Hematopoietic multipotent progenitor cell treated with erythropoietin and hydrocortisone succinate and interleukin-3 and kit ligand, for 17 days (in vitro differentiated cells): ENCODE measurements at places on chromosomes 5 and 9.

GRCh38 chr9:113315231-113315630 is 12.1 kb upstream of the RNF183 start:
- no peak for DNase-seq

DNA sequence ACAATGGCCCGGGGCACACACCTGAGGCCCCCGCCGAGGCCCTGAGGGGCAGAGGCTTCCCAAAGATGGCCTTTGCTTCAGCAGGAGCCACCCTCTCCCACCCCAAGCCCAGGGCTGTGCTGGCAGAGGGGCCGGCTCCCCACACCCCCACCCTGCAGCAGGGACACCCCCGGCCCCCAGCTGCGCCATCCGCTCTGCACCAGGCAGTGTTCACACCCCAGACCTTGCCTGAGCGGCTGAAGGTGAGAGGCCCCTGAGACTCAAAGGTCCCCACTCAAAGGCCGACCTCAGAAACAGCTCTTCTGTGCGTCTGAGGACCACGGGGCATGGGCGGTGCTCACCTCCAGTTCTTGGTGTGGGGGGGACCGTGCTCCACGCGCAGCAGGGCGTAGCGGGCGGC is 37.6 kb downstream of the SLC12A7 start:
- DNase-seq: no peak

DNA sequence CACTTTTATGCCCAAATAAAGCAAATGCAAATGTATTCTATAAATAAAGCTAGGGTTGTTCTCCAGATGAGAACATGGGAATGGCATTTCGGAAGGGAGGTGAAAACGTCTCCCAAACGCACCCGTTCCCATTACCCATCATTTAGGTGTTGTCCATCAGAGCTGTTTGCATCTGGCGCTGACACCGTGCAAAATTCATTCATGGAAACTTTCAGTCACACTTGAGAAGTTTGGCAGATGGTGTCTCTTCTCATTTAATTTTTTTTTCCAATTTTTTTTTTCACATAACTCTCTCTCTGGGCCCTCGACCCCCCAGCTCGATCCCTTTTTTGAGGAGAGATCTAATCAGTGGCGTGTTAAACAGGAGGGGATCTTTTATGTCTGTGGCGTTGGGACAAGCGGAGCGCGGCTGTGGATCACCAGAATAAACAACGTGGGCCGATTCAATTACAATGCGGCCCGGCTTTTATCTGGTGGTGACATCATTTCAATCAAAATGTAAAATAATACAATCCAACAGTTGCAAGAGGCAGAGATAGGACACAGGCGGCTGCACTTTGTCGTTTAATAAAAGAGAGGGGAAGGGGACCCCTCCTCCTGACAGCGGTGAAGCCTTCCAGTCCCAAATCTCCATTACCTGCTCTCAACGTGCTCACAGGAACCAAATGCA is 246.1 kb upstream of the IRX4 start:
- DNase-seq: no peak

DNA sequence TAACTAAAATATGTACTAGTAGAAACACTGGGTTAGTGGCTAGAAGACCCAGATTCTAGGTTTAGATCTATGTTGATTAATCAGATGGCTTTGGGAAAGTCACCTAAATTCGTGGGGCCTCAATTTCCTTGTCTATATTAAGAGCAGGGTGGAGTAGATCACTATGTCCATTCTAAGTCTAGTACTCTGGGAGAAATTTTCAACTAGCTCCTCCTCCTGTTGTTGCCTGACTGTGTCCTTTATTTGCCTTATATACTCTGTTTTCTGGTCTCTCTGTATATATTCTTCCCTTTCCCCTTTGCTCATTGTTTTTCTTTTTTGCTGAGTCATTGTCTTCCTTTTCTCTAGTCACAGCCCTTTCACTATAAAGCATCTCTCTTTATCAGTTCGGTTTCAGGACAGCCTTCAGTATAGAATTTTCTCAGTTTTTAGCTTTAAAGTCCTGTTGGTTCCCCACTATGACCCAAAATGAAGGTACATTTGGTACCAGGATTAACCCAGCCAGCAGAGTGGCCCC is 44.5 kb upstream of the CDH6 start:
- no peak for DNase-seq

DNA sequence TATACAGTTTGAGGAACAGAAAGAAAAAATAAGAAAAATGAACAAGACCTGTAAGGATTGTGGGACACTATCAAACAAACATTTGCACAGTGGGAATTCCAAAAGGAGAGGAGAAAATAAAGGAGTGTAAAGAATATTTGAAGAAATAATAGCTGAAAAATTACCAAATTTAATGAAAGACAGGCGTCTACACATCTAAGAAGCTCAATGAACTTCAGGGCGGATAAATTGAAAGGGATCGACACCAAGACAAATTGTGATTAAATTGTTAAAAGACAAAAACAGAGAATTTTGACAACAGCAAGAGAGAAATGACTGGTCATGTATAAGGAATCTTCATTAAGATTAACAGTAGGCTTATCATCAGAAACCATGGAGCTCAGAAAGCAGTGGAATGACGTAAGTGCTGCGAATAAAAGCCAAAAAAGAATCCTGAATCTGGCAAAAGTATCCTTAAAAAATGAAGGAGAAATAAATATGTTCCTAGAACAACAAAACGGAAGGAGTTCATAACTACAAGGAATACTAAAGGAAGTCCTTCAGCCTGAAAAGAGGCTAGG is 3.5 kb upstream of the SLC38A9 start:
- DNase-seq: no peak

DNA sequence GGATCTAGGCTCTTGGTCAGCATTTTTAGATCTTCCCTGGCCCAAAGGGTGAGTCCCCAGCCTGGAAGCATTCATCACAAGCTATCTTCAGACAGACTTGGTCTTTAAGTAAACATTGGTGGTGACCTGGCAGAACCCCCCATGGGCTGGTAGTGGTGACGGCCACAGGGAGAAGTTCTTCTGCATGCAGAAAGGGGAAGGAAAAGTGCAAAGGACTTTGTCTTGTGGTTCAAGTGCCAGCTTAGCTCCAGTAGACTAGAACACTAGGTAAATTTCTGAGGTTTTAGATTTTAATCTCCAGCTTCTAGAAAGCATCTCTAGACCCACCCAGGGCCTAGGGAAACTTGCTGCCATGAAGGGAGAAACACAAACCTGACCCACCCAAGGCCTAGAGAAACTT is 584.0 kb downstream of the CHSY3 start:
- no peak for DNase-seq

GRCh38 chr5:154698763-154699162 is 56.4 kb upstream of the LARP1 start:
- no peak for DNase-seq

DNA sequence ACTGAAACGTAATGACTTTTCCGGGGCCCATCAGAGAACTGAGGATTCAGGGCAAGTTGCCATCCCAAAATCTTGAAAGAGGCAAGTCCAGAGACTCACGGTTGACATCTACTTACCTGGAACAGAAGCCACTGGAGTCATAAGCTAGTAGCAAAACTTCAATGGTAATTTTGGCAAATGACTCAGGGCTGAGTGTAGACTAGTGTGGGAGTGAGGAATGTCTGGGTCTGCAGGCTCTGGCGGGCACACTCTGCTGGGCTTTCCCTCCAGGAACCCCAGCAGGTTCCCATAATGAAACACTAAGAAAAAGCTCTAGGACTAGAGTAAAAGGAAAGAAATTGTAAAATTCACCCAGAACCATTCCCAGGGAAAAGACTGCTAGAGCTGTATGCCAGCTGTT is 122.9 kb upstream of the NFIL3 start:
- DNase-seq: no peak

DNA sequence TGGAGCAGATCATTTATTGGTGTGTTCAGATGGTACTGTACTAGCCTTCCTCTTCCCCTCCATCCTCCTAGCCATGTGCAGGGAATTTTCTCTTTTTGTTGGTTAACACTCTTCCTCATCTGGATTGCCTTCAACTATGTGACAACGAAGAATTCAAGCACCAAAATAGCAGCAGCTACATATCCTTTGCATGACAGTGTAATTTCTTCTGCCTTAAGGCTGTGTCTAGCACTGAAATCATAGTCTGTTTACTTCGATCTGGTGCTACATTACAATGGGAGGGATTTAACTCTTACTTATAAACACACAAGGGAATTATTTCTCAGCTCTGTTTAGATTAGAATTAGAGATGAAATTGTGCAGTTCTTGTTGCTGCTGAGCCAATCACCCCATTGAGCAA is 260.4 kb downstream of the ARL15 start:
- no peak for DNase-seq
